CD4-positive, alpha-beta T cell treated with Interleukin-17A for 1 hour (primary cell): ENCODE measurements at places on chromosomes 4 and X.
A peak's percentile ranks its signal among the peaks of the same experiment; 100 is the strongest.

GRCh38 chr4:4820261-4820660 lies 39.2 kb upstream of the MSX1 start:
- no peak for DNase-seq

GRCh38 chr4:9904976-9905587 lies 116.2 kb downstream of the SLC2A9 start:
- no peak for DNase-seq

DNA sequence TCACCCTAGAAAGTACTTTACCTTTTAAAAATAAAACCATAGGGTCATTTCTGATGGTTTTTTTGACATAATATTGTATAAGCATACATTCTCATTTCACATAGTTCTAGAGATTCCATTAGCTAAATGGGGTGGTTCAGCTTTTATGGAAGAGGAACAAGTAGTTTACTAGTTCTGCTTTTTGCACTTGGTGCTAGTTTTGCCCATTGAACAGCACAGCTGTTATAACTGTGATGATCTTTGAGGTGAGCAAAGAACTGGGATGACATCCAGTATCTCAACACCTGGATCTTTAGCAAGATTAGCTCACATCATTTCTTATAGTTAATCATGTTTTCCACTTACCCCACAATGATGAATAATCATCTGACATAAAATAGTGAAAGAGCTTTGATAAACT lies 40.9 kb downstream of the MOB1B start:
- peak; percentile 2 for DNase-seq

- DNase-seq: no peak
These were observed 15.8 kb upstream of the SLC25A4 start for GRCh38 chr4:185127021-185127925.

- DNase-seq: no peak
These were observed 106.3 kb downstream of the USP46 start for GRCh38 chr4:52552778-52553177.

- DNase-seq: no peak
These were observed 301.1 kb downstream of the ANK2 start for GRCh38 chr4:113350576-113350975.
